ENCODE measurements at places on chromosomes 4 and X.
A peak's percentile ranks its signal among the peaks of the same experiment; 100 is the strongest.

GRCh38 chr4:97185233-97185632 lies 958.0 kb downstream of the STPG2 start:
- DNase-seq: no peak

- no peak for DNase-seq
Observed at GRCh38 chr4:87317527-87317926, 5.2 kb downstream of the HSD17B13 start.

DNA sequence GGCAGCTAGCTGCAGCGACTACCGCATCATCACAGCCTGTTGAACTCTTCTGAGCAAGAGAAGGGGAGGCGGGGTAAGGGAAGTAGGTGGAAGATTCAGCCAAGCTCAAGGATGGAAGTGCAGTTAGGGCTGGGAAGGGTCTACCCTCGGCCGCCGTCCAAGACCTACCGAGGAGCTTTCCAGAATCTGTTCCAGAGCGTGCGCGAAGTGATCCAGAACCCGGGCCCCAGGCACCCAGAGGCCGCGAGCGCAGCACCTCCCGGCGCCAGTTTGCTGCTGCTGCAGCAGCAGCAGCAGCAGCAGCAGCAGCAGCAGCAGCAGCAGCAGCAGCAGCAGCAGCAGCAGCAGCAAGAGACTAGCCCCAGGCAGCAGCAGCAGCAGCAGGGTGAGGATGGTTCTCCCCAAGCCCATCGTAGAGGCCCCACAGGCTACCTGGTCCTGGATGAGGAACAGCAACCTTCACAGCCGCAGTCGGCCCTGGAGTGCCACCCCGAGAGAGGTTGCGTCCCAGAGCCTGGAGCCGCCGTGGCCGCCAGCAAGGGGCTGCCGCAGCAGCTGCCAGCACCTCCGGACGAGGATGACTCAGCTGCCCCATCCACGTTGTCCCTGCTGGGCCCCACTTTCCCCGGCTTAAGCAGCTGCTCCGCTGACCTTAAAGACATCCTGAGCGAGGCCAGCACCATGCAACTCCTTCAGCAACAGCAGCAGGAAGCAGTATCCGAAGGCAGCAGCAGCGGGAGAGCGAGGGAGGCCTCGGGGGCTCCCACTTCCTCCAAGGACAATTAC lies 1.4 kb downstream of the AR start:
- DNase-seq: no peak

GRCh38 chr4:165384598-165384997 lies 5.8 kb downstream of the CPE start:
- no peak for DNase-seq

DNA sequence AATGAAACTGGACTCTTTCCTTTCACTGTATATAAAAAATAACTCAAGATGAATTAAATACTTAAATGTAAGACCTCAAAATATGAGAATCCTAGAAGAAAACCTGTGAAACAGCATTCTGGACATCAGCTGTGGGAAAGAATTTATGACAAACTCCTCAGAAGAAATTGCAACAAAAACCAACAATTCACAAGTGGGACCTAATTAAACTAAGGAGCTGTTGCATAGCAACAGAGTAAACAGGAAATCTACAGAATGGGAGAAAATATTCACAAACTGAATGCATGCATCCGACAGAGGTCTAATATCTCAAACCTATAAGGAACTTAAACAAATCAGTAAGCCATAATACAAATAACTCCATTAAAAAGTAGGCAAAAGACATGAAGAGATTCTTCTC lies 851.7 kb upstream of the PCDH10 start:
- no peak for DNase-seq

DNA sequence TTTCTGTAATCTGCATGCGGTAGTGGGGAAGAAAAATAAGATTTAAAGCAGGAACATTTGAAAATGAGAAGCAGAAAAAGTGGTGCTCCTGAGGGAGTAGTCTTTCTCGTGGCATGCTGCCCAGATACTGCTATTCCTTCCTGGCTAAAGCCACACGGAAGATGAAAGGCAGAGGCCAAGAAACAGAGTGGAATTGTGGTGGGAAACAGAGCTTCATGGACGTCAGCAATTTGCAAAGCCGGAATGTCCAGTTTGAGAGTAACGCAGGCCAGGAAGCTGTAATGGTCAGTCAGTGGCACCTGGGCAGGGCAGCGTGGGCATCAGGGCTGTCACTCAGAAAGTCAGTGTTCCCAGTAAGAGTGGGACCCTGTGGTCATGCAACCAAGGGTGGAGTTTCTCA lies 63.7 kb upstream of the FMR1 start:
- no peak for DNase-seq

DNA sequence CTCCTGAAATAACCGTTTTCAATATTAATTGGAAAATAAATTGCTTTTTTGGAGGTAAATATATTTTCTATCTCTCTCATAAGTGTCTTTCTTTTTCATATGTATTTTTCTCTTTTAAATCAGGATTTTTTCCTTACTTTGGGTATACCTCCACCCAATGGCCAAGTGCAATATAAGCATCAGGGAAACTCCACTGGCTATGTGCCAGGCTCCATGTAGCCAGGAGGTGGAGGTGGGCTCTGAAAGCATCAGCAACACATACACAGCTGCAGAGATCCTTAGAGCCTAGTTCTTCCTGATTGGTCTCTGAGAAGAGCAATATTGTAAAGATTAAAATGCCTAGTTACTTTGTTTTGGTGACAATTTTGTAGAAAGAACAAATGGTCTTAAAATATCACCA lies 3.4 kb downstream of the GABRA2 start:
- no peak for DNase-seq

GRCh38 chr4:22959483-22959882 lies 266.7 kb downstream of the GBA3 start:
- DNase-seq: no peak

DNA sequence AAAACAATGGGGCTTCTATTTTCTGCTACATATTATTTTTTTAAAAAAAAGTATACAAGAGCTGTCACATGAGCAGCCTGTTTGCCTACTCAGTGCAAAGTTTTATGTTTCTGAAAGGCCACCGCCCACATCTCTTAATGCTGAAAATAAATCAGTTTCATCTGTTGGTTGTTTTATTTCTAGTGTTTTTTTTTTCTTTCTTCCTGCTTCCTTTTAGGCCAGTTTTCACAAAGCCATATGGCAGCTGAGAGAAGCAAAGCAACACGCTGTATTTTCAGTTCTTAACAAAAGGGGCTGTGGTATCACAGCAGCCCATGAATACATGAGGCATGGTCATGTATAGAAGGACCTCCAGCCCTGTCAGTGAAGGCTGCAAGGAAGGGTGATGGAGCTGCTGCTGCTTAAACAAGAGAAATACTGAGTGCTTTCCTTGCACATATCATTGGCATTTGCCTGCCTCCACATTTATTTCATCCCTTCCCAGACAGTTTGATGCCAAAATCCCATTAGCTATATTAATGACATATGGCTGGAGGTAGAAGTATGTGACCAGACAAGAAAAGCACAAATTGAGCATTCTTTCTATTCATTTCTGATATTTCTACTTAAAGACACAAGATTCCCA lies 172.5 kb downstream of the PCDH18 start:
- DNase-seq: no peak

- DNase-seq: no peak
Observed at GRCh38 chrX:53711436-53711835, 24.9 kb upstream of the HUWE1 start.

- DNase-seq: no peak
Observed at GRCh38 chrX:18490806-18491555, 65.6 kb downstream of the CDKL5 start.

DNA sequence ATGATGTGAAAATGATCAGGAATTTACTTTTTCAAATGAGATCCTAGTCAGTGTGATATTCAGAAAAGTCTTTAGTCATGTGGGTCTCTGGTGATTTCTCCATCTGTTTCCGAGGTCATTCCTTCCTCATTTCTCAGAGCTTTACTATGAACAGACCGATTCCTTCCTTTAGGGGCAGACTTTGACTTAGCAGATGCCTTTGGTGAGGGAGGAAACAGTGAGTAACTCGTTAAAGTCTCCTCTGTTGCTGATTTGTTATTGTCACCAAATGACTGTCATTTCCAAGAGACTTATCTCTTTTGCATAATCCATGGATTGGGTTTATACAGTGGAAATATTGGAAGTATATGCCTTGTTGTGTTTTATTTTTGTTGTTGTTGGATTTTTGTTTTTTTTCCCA lies 76.2 kb upstream of the CD99 start:
- peak; percentile 78 for DNase-seq

DNA sequence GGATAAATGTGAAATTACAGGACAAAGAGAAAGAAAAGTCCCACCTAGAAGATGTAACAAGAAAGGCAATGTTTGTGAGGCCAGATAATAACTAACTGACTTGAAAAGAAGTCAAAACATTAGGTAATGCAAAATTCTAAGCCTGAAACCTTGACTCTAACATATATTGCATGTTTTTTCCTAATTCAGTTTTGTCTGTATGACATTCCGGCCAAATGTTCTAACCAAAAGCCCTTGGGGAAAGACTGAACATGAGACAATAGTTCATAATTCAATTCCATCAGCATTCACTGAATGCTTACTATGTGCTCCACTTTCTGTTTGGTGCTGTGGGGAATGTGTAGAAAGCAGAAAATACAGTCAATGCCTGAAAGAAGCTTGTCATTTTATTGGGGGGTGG lies 84.8 kb upstream of the PLAC1 start:
- no peak for DNase-seq

DNA sequence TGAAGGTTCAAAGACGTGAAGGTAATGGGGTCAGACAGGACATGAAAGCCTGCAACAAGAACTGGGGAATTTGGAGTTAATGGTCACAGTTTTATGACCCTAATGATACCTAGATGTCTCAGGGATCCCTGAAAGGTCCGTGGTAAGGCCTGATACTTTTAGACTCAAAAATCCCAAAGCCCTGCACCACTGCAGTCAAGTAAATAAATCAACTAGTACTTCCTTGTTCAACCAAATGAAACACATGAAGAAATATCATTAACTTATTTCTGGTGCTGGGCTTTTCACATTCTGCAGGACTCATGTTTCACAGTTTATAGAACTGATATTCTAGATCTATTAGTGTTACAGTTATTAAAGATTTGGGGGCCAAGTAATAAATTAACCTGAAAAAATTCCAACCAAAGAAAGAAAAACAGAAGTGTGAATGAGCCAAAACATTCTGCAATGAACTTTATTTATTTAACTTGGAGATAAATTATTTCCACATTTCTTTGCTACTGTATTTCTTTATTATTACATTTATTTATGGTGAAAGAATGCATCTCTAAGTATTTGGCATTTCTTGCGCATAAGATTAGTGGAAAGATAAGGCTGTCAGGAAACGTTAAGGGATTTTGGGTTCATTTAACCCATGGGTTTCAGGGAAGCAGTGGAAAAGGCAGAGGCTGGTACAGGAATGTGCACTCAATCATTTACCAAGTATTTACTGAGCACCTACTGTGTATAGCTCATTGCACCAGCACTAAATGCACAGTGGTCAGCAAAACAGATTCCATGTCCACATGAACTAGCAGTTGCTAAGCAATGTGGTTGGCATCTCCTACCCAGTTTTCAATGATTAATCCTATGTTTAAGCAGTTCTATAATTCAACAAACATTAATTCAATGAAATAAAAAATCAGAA lies 8.7 kb downstream of the WDFY3 start:
- no peak for DNase-seq

DNA sequence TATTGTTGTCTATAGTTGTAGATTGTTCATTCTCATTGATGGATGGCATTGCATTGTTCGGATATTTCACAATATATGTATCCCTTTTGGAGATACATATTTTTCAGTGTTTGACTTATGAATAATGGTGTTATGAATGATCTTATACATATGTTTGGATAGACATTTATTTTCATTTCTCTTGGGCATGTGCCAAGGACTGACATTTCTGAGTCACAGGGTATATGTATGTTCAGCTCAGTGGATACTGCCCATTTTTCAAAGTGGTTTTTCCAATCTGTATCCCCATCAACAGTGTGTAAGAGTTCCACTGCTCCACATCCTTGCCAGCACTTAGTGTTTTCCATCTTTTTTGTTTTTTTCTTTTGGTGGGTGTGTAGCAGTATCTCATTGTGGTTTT lies 45.0 kb upstream of the RAB40AL start:
- peak; percentile 20 for DNase-seq

- no peak for DNase-seq
Observed at GRCh38 chrX:105752338-105752956, 69.9 kb upstream of the NRK start.

DNA sequence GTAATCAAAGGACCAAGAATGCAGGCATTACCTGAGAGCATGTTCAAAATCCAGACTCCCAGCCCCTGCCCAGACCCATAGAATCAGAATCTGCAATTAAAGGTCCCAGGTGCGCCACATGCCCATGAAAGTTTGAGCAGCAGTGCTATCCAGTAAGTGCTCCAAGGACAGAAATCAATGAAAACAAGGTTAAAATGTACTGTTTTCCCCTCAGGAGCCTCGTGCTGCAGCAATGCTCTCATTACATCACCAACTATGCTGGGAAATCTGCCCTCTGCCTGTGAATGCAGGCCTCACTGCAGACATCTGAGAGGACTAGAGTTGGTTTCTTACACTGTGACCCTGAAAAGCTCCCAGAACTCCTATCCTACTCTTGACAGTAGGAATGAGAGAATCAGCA lies 21.1 kb downstream of the ANXA5 start:
- no peak for DNase-seq

DNA sequence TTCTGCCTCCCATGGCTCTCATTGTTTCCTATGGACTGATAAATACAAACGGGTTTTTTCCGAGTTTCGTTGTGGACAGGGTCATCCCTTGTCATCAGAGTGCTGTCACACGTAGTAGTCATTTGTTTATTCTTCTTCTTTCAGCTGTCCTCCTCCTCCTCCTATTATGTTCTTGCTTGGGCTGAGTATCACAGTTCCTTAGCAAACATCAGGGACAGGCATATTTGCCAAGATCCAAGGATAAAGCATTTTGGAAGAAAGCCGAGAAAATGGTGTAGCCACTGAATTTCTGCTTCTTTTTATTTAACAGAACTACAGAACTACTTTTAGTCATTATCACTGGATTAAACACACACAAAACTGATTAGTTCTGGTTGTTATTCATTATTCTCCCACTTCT lies 167.9 kb downstream of the MAML3 start:
- DNase-seq: no peak

DNA sequence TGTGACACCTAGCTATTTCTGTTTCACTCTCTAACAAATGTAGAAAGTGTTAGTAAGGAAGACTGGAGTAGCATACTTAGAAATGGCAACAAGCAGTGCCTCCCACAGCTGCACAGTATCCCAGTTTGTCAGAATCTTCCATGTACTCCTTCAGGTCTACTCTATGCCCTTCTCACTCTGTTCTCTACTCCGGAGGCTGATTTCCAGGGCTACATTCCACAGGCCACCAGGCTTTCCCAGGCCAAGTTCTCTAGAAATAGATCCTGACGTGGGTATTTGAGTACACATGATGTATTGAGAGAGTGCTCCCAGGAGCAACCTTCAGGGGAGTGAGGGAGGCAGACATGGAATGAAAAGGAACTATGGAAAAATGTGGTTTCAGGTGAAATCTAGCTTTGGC lies 177.3 kb upstream of the GK2 start:
- DNase-seq: no peak

GRCh38 chr4:112564706-112565270 lies 48.8 kb upstream of the NEUROG2 start:
- no peak for DNase-seq

Data from HS-5 (cell line).